ENCODE measurements at places on chromosomes 3 and 15.

GRCh38 chr3:54223063-54223462 is 100.7 kb downstream of the CACNA2D3 start:
- no peak for DNase-seq

GRCh38 chr3:124701687-124702086 is 28.6 kb upstream of the UMPS start:
- no peak for DNase-seq

DNA sequence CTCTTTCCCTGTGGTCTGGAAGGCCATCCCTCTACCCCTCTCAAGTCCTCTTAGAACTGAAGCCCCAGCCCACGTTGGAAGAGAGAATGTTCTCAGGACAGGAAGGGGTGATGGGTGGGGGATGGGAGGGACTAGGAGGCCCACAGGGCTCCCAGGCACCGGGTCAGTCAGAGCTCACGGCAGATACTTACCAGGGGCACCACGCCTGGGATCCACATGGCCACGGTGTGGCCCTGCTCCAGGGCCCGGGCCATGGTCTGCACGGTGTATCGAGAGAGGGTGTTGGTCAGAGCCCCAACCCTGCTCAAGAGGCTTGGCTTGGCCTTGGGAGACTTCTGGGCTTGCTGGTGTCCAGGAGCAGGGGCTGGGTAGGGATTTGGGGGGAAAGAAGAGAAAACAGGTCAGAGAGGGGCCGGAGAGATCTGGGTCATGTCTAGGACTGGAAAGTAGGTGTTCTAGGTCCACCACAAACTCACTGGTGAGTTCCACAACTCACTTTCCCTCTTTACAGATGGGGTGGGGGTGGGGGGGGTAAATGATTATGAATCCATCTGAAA is 9.8 kb downstream of the PLIN1 start:
- no peak for DNase-seq

GRCh38 chr3:50653937-50654595 is 20.7 kb upstream of the DOCK3 start:
- DNase-seq = no peak

GRCh38 chr3:171352387-171352935 is 107.7 kb downstream of the TNIK start:
- DNase-seq = no peak

DNA sequence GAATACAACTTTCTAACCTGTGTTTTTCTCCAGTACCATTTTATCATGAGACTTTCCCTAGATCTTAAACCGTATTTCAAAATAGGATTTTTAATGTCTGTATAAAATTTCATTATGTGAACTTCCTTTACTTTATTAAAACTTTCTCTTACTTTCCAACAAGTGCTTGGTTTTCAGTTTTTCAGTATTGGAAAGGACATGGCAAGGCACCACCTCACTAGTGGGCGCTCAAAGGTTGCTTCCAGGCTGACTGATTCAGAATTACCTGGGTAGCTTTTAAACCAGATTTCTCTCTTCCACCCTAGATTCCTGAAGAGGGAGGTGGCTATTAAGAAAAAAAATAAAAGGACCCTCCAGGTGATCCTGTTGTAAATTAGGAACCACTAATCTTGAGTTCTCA is 236.6 kb downstream of the SOX2 start:
- no peak for DNase-seq
